Cerebellar nuclear complex (tissue), 1 donor: ENCODE measurements at places on chromosomes 7 and 10.
A peak's percentile ranks its signal among the peaks of the same experiment; 100 is the strongest.

DNA sequence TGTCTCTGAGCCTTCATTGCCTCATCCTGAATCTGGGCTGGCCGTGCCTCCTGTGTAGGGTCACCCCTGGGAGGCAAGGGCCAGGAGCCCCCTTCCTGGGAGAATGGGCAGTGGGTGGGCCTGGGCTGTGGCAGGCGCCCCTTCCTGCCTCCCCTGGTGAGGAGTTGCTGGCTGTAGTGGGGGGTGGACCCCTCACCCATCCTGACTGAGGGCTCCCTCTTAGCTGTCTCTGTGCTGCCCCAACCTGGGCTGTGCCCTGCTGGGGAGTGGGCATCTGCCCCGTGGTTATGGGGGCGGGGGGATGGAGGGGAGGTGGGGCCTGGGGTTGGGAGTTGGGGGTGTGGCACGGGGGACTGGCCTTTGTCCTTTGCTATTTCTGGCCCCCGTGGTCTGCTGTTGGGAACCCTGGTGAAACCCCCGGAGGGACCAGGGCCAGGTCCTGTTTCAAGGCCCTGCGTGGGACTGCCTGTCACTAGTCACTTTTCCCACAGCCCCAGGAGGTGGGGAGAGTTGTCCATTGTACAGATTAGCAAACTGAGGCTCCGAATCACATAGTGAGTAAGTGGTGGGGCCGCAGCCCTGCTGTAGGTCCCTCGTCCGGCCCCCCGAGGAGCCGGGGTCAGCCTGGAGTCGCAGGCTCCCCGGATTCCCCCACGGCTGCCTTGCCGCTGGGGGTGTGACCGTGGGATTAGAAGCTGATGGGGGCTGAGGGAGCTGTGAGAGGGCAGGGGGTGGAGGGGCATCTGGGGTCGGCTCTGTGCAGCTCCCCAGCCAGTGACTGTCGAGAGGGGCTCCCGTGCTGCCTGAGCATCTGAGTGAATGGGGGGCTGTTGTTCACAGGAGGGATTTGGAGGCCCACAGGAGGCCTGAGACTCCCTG is 2.7 kb downstream of the TTYH3 start:
- DNase-seq = no peak

DNA sequence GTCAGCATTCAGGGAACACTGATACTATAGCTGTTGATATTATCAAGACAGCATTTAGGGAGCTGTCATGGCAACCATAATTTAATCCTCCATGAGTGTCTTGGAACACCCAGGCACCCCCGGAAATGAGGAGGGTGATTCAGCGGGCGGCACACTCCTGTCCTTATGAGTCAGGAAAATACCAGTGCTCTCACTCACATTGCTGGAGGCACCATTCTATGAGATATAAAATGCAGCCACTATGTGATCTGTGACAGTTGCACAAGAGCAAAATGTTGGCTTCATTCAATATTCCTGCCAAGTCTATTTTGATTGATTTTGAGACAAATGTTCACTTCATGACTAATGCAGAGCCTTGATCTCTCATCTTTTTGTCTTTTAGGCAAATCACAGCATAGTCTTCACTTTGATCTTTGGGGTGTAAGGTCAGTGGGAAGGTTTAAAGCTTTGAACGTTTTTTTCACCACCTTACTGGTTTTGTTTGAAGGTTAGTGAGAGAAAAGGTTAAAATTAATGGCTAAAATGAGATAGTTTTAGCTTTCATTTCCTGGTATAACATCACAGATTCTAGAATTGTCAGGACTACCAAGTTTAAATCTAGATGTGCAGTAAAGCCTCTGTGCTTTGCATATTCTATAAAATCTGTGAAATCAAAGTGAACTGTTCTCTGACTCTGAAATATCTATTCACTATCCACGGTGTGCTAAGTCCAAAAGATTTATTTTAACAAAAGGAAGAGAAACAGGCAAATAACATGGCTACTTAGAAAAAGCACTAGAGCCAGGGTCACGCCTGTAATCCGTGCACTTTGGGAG is 12.4 kb upstream of the ARHGAP12 start:
- no peak for DNase-seq

GRCh38 chr7:103686064-103686463 is 240.1 kb upstream of the SLC26A5 start:
- peak; percentile 92 for DNase-seq

DNA sequence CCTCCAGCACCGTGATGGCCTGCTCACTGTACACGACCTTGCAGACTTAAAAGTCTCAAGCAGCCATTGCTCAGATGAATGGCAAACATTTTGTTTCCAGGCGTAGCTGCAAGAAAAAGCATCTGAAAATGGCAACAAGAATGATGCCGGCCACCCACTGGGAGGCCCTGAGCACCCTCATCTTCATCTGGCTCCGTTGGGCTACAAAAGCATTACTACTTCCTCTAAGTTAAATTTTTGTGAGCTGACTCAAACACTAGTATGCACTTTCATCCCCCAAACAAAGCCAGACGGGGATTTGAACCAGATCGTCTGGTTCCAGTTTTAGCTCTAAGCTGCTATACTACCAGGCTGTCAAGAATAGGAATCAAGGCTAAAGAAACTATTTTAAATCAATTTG is 116.6 kb upstream of the CDK1 start:
- DNase-seq = no peak

DNA sequence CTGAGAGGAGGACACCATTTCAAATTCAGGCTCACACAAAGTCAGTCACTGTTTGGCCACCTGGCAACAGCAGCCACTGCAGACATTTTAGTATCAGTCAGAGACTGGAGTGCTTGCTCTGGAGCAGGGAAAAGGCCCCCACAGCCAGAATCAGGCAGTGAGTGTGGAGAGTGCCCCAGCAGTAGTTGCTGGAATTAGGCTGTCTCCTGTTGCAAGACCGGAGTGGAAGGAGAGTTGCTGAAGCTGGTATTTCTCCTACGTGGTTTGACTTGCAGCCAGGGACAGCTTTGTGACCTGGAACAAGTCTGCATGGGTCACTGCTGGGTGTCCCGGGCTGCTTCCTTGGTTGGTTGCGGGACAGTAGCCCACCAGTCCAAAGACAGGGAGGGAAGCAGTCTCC is 78.4 kb upstream of the TMEM168 start:
- DNase-seq = no peak

- no peak for DNase-seq
Observed at GRCh38 chr10:70845816-70846215, 30.1 kb downstream of the SGPL1 start.

GRCh38 chr7:95601316-95601715 is 5.0 kb upstream of the PDK4 start:
- no peak for DNase-seq

DNA sequence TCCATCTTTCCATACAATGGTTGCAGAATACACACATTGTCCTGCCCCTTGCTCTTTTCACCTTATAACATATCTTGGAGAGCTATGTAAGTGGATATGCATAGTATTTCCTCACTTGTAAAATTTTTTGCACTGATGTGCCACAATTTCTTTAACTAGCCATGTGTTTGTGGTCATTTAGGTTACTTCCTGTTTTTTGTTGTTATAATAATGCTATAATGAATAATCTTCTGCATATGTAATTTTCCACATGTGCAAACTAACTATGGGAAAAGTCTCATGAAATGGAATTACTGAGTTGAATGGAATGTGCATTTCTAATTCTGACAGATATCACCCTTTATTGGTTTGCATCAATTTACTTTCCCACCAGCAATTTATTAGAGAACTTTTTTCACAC is 2.8 kb downstream of the TAS2R41 start:
- no peak for DNase-seq

GRCh38 chr7:89265631-89266030 is 470.1 kb upstream of the TEX47 start:
- no peak for DNase-seq

- DNase-seq = no peak
Observed at GRCh38 chr7:122315507-122316466, 11.2 kb upstream of the FEZF1 start.

GRCh38 chr7:51366930-51367613 is 50.5 kb upstream of the COBL start:
- DNase-seq = peak; percentile 52

- DNase-seq = no peak
Observed at GRCh38 chr7:98420966-98421612, 20.2 kb upstream of the BAIAP2L1 start.

DNA sequence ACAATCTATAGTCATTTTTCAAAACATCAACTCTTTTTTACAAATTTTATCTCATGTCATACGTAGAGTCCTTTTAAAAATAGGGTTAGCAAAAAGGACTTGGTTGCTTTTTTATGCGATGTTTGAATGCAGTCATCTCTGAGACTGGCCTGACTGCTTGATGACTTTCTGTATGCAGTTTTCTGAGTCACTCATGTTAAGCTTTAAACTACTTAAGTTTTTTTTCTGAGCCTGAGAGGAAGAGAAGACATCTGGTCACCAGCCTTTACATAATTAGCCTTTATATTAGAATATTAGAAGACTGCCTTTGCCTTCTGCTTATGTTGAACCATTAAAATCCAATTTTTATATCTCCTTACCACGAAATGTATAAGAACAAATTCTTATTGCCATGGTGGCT is 834.4 kb upstream of the MBL2 start:
- DNase-seq = no peak

DNA sequence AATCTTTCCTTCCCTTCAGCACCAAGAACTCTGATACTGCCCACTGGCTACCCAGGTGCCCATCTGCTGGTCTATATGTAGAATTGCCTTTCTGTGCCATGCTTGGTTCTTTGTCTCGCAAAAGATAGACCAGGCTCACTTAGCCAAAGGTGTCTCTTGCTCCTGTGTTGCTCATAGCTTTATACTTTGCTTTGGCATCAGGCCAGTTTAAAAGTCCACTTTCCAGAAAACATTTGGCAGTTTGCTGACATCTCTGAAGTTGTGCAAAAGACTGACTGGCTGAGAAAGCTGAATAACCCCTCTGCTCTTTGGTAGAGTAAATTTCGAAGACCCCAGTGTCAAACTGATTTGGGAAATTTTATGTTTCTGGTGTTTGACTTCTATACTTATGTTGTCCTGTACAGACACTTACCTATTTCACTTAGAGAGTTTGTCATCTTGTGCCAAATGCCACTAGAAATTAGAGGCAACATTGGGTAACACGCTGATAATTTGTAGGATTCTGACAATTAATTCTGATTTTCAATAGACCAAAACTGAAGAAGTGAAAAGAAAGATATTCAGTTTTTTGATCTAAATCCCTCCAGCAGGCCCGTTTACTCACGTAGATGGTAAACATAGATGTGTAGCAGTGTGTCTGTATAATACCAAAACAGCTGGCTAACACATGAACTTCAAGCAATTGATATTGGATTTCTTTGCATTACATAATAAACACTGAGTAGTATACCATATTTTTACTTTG is 91.1 kb downstream of the CPED1 start:
- no peak for DNase-seq

GRCh38 chr10:85720931-85721590 is 645.5 kb downstream of the GRID1 start:
- no peak for DNase-seq

DNA sequence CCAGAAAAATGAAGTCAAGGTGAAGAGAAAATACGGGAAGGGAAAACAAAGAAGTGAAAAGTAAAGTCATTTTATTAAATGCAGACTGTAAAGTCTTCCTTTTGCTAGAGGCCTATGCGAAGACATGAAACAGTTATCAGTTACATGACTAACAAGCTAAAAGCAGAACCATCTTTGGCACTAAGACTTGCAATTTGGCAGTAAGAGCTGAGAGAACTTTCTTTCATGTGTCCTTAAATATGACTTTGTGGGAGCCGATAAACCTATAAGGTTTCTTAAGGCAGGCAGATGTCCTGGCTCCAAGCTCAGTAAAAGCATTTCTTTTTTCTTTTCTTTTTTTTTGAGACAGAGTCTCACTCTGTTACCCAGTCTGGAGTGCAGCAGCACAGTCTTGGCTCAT is 10.4 kb downstream of the ANLN start:
- DNase-seq = no peak

DNA sequence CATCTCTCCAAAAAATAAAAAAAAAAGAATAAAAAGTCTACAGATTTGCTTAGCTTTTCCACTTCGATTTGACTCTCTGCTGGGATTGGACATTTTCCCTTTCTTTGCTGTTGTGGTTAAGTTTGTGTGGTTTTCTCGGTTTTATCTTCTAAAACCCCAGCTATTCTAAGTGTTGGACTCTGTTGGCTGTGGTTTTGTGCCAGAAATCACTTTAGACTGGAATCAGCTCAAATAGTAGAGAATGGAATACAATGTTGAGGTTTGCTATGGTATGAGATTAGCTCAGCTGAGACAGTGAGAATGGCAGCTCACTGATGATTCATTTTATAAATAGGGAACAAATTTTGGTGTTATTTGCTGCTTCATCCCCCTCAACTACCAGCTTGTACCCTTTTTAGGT is 116.0 kb downstream of the BUB3 start:
- no peak for DNase-seq

GRCh38 chr7:79949778-79950177 is 184.9 kb upstream of the GNAI1 start:
- DNase-seq = no peak

DNA sequence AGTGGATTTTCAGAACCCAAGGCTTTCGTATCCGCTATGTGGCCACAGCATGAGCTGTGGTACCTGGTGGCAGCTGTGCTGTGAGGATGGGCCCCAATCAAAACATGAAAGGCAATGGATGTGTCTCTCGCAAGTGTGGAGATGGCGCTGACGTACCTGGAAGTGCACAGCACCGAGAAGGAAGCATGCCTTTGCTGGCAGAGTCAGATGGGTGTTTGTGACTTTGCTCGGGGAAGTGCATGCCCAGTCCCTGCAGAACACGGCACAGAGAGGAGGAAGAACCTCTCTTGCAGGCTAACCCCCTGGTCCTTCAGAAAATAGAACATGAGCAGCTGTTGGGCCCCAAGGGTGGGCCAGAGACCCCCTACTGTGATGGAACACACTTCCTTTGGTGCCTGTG is 654.1 kb upstream of the ZWINT start:
- DNase-seq = no peak

DNA sequence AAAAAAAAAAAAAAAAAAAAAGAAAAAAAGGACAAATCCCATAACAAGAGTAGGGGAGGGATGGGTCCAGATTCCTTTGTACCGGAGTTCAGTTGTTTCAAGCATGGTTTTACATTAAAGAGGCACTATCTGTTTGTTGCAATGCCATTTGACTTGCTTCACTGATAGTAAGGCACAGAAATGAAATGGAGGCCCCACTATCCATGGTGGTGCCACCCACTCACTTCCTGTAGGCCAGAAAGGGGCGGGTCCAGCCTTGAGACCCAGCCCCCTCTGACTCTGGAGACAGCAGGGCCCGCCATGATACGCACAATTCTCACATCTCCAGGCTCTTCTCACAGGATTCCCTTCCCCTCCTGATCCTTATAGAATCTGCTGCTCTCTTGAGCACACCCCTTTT is 100.0 kb downstream of the CLEC2L start:
- no peak for DNase-seq

GRCh38 chr7:129271500-129272355 is 46.9 kb downstream of the AHCYL2 start:
- no peak for DNase-seq

DNA sequence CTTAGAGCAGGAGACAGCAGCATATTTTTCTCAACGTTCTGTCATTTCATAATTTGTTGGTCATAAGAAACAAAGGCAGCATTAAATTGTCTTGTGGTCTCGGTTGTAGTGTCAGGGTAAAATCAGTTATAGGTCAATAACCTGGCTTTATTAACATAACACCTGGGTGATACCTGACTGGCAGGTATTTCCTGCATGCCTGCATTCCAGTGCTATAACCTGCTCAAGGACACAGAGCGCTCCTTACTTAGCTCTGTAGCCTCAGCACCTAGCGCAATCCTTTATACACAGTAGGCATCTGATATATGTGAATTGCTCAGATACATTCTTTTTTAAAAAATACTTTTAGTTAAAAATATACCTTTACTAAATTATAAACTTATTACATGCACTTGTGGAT is 38.9 kb upstream of the PRKG1 start:
- DNase-seq = no peak
